ENCODE measurements at places on chromosomes 6 and 20.

DNA sequence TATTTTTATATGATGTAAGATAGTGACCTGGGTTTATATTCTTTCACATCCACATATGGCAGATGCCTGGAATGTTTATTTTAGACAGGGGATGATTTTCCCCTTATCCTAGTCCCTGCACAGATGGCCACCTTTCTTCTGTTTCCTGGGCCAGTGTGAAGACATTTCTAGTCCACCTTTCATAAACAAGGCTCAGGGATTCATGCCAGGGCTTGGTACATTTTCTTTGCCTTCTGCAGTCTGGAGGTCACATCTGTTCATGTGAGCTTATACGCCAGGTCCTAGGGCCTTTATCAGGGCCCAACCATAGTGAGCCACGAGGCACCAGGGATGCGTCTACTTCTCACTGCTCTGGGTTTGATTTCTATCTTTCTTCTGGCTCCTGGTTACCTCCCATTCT is 38.0 kb upstream of the ERVFRD-1 start:
- no peak for DNase-seq

- DNase-seq: no peak
Measured at GRCh38 chr6:8829796-8830195, 394.5 kb upstream of the SLC35B3 start.

- DNase-seq: no peak
Measured at GRCh38 chr6:92433911-92434310, 985.4 kb downstream of the EPHA7 start.

DNA sequence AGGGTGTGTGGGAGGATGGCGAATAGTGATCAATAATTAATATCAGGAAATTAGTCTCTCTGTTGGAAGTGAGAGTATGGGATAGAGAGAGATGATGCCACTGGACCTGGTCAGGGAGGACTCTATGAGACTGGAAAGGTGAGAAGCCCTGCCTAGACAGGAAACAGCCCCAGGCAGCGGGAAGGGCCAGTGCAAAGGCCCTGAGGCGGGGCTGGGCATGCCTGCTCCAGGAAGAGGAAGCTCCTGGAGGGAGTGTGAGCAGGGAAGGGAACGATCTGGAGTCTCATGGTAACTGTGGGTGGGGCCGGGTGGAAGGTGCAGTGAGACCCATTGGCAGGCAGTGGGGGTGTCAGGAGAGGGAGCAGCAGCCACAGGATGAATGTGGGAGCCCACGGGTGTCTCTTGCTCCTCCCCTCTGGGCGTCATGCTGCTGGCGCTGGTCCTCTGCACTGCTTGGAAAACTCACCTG is 1.8 kb upstream of the CST3 start:
- DNase-seq: no peak

GRCh38 chr6:47700053-47700452 is 1.7 kb downstream of the ADGRF4 start:
- DNase-seq: no peak

DNA sequence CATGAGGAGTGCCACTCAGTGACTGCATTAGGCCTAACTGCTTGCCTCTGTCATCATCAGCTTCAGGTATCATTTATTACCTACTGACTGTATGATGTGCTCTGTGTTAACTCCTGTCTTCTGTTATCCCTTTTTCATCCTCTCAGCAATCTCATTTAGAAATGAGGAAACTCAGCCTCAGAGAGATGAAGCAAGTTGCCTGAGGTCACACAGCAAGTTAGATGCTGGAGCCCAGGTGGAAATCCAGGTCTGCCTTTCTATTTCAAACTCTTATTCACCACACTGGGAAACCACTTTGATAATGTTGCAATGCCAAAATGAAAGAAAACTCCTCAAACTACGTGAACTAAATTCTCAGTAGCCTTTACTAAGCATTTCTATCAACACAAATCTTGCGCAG is 1.3 kb downstream of the FERMT1 start:
- no peak for DNase-seq

- DNase-seq: no peak
Measured at GRCh38 chr6:28558629-28559028, 32.9 kb downstream of the GPX5 start.

DNA sequence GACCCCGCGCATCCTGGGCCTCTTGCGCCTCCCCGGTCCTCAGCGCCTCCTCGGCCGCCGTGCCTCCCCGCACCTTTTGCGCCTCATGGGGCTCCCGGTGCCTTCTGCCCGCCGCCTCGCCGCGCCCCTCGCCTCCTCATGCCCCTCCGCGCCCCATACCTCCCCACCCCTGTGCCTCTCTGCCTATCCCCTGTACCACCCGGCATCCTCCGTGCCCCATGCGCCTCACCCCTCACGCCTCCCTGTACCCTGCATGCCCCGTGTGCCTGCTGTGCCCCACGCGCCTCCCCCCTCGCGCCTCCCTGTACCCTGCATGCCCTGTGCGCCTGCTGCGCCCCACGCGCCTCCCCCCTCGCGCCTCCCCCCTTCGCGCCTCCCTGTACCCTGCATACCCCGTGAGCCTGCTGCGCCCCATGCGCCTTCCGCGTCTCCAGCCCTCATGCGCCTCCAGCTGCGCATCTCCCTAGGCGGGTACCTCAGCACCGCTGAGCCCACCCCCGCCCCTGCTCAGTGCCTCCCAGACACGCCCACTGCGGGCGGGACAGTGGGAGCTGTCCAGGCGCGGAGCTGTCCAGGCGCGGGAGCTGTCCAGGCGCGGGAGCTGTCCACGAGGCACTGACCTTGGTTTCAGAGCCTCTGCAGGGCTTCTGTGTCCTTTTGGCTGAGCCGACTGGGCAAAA is 37.1 kb downstream of the IGF2R start:
- no peak for DNase-seq

- DNase-seq: peak; percentile 75
Measured at GRCh38 chr6:10510592-10511367, 10.4 kb upstream of the GCNT2 start.

DNA sequence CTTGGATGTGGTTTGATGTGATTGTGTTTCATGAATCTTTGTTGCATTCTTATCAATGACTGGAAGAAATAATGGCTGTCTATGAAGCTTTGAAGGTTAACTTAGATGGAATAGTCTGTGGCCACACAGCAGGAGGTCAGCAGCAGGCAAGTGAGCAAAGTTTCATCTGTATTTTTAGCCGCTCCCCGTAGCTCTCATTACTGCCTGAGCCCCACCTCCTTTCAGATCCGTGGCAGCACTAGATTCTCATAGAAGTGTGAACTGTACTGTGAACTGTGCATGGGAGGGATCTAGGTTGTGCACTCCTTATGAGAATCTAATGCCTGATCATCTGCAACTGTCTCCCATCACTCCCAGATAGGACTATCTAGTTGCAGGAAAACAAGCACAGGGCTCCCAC is 660.2 kb downstream of the EPHA7 start:
- no peak for DNase-seq

DNA sequence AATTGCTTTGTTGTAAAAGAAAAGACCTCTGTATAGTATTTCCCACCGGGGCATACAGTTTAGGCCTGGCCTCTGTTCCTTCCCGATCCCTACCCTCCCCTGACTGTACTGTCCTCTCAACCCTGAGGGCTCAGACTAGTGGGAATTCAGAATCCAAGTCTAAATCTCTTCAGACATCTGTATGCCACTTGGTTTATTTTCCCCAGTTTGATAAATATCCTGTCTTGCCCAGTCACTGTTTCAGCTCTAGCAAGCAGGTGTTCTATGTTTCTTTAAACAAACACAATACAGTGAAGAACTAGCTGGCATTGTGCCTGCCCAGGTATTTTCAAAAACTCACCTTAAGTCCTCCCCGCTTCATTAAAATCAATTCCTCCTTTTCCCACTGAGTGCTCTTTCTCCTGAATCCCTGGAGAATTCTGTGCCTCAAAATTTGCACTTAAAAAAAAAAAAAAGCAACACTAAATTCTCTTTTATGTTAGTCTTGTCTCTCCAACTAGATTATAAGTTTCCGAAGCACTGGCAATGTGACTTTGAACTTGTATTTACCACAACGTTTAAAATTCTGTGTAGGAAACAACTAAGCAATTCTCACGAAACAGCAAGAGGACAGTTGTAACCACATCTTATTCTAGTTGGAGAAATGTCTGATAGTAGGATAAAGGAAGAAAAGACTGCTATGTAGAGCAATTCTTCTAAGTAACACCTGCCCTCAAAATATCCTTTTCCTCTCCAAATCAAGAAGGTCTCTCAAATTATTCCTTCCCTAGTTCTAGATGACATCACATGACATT is 112.0 kb upstream of the CARMIL1 start:
- no peak for DNase-seq

DNA sequence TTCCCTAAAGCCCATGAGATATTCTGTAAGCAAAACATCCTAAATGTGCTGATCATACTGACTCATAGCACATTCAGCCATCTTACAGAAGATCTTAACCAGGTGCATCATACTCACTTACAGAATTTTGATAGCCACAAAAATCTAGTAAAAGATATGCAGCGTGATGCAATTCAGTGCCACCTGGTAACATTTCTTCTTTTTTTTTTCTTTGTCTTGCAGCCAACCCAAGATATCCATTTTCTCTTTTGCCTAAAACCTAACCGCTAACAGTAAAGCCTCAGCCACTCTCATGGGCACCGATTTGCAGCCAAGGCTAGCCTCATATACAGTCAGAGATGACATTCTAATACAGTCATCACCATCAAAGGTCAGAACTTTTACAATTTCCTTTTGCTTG is 293.3 kb downstream of the HACE1 start:
- DNase-seq: no peak

GRCh38 chr20:20364593-20365479 is 3.1 kb upstream of the INSM1 start:
- no peak for DNase-seq

DNA sequence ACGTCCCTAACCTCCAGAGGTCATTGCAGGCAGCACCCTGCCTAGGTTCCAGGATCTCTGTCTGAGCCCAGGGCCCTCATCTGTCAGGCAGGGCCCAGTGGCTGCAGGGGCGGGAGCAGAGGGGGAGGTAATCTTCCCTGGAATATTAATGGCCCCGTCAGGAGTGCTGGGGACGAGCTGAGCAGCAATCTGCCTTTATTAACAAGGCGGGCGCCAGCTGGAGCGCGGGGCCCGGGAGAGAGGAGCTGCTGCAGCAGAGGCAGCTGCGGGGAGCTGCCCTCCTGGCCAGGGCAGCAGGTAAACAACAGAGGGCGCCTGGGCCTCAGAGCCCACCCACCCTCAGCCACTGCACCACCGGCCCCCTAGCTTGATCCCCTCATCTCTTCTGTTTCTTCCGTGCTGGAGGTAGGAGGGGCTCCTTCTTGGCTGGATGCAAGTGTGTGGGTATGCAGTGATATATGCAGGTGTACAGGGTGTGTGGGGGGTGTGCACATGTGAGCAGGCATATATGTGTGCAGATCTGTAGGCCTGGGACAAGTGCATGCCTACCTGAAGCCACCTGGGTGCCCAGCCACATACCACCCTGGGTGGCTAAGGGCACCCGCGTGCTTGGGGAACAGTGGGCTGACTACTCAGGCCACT is 131.8 kb upstream of the MLN start:
- no peak for DNase-seq

DNA sequence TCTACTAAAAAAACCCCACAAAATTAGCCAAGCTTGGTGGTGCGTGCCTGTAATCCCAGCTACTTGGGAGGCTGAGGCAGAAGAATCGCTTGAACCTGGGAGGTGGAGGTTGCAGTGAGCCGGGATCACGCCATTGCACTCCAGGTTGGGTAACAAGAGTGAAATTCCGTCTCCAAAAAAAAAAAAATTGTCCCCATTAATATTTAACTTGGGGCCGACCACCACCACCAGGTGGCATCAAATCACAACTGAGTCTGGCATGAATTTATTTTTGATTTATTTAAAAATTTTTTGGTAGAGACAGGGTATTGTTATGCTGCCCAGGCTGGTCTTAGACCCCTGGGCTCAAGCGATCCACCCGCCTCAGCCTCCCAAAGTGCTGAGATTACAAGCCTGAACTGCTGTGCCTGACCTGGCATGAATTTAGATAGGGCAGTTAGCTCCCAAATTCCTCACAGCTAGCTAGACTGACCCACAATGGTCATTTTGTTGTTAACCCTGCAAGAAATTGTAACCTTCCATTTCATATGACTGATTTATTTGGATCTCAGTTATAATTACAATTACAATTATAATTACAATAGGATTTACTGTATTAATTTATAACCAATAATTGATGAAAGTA is 17.1 kb upstream of the BEND3 start:
- DNase-seq: no peak

GRCh38 chr20:25726357-25726756 is 29.7 kb upstream of the ZNF337 start:
- no peak for DNase-seq

DNA sequence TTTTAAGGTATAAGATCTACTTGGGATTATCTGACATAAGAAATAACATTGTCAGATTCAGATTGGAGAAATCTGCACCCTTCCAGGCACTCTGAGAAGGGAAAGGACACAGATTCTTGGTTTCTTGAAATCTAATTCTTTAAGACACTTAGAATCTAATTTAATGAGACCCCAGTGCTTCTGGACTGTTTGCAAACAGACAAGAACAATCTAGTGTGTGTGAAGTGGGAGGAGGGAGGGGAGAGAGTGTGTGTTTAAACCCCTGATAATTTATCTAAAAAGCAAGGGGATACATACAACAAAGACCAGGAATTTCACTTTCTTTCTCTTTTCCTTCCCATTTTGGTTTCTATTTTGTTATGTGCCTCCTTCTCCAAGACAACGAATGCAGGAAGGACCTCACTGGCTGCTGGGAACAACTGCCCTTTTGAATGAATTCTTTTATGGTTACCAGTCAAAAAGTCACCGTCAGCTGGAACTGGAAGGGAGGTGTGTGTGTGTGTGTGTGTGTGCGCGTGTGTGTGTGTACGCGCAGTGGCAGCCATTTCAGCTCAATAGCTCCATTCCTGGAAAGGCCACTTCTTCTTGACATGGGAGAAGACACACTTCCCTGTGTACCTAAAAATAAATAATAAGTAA is 129.4 kb downstream of the BCAS1 start:
- no peak for DNase-seq

GRCh38 chr6:123873974-123874373 is 70.3 kb downstream of the NKAIN2 start:
- no peak for DNase-seq

GRCh38 chr6:32074996-32075532 is 34.1 kb downstream of the TNXB start:
- no peak for DNase-seq

DNA sequence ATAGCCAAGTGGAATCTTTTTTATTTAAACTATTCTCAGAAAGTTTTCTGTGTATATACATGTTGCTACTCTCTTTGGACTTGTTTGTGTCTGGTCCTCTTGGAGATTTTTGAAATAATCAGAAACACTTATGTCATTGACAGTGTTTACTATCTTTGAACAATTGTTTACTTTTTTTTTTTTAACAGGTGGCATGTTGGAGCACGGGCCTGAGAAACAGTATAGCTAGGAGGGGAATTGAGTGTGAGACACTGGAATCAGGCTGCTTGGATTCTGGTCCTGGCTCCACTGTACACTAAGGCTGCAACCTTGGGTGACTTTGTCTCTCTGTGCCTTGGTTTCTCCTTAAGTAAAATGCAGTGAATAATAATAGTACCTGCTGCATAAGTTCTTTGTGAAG is 279.6 kb downstream of the PRL start:
- DNase-seq: no peak

GRCh38 chr6:158783167-158783450 is 36.1 kb downstream of the EZR start:
- no peak for DNase-seq
